Stimulated activated CD4-positive, alpha-beta T cell treated with anti-CD3 and anti-CD28 coated beads, Interleukin-4, amount 100 ng/mL, for 48 hours (primary cell): ENCODE measurements at places on chromosomes 16 and 17.

- DNase-seq = no peak
These were observed 119.9 kb downstream of the CMIP start for GRCh38 chr16:81564421-81564911.

DNA sequence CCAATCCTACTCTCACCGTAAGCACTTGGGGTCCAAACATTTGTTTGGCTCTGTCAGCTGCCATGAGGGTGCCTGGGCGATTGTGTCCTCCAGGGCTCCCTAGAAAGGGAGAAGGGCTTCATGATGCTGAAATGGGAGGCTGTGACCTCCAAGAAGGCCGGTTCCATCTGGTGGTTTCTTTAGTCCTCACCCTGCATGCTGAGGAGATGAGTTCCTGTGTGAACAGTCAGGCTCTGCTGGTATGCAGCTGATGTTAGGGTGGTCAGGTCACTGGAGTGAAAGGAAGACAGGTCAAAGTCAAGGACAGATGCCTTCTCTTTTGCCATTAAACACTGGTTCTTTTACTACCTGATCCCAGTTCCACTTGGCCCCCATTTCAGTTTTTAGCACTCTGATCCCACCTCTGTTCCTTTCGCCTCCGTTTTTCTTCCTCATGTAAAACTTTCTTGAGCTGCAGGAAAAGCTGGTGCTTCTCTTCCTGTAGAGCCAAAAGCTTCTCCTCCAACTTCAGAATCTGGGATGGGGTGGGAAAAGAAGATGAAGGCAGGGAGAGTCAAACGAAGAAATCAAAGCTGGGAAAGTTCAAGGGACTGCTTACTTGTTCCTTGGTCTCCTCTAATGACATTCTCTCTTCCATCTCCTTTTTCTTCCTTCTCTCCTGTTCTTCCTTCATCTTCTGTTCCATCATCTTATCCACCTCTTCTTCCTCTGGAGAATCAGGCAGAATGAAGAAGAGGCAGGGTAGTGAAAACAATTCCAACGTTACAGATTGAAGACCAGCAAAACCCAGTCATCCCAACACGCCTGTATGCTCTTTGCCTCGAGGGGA is 1.1 kb downstream of the GPS2 start:
- DNase-seq = no peak

DNA sequence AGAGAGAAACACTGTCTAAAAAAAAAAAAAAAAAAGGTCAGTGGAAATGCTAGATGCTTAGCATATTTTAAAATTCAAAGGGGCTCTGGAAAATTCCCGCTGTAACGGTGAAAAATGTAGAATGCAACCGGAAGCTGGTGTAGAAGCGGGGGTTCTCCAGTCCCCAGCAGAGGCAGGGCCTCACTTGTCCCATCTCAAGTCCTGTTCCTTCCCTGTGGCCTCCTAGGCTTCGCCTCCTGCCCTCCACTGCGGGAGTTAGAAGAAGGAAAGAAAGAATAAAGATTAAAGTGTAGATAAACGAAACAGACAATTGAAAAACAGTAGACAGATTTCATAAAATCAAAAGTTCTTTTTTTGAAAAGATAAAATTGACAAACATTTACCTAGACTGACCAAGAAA is 14.8 kb upstream of the ZNF287 start:
- no peak for DNase-seq

GRCh38 chr17:47720754-47721533 is 12.1 kb upstream of the TBX21 start:
- peak; percentile 88 for DNase-seq

GRCh38 chr17:80991645-80992076 is at the start of gene CHMP6:
Gene CHMP6, plus strand, starts transcription at chr17:80991841. Its CDS starts 78 bp downstream, at chr17:80991919.
- DNase-seq = peak; percentile 62

- no peak for DNase-seq
These were observed 113.8 kb downstream of the MSI2 start for GRCh38 chr17:57370037-57370581.

DNA sequence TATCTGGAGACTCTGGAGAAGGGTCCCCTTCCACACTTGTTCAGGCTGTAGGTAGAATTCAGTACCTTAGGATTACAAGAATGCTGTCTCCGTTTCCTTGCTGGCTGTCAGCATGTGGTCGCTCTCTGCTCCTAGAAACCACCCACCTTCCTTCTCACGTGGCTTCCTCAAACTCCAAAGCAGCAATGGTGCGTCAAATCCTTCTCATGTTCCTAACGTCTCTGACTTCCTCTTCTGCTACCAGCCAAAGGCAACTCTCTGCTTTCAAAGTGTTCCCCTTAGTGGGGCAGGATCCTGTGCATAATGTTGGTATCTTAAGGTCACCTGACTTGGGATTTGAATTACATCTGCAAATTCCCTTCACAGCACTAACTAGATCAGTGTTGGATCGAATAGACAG is 30.9 kb upstream of the DYNLRB2 start:
- no peak for DNase-seq

GRCh38 chr17:57102122-57102521 is 17.1 kb downstream of the AKAP1 start:
- DNase-seq = no peak

- DNase-seq = peak; percentile 10
These were observed 24.0 kb downstream of the SYCE1L start for GRCh38 chr16:77223184-77223583.

DNA sequence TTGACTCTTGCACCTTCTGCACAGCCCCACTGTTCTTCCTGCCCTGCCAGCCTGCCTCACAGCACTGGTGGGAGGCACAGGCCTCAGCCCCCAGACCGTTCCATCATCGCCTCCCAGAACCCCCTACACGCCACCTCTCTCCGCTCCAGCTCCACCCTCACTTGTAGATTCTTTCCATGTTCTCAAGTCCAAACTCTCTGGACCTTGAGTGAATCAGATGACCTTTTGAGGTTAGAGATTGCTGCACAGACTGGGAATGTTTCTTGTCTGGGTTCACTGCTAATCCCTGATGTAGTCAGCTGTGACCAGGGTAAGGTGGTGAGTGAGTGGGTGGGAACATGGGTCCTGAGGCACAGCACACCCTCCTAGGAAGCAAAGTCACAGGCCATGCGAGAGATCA is 272.4 kb downstream of the IRF8 start:
- no peak for DNase-seq

DNA sequence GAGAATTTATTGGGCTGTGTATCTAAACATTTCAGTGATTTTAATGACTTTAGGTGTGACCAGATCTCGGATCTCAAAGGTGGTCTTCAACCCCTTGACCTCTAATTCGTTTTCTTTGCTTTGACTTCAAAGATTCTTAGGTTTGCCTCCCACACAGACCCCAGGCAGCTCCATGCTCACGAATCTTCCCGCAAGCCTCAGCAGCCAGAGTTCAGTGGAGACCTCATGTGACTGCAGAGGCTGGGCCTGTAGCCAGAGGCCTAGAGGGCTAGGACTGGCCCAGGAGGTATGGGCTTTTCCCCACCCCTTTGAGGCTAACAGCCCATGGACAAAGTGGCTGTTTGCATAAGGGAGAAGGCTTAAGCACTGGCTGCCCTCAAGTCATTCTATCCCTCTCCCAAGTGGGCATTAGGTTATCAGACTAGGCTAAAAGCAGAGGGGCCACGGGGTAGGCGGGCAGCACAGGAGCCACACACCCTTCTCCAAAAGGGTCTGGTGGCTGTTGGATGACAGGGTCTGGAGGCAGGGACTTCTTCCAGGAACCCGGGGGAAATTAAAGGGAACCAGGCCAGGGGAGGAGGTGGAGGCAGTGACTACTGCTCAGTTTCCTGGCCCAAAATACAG is 3.0 kb downstream of the HIRIP3 start:
- DNase-seq = no peak

GRCh38 chr17:57899391-57899790 is 49.5 kb upstream of the MRPS23 start:
- DNase-seq = no peak

DNA sequence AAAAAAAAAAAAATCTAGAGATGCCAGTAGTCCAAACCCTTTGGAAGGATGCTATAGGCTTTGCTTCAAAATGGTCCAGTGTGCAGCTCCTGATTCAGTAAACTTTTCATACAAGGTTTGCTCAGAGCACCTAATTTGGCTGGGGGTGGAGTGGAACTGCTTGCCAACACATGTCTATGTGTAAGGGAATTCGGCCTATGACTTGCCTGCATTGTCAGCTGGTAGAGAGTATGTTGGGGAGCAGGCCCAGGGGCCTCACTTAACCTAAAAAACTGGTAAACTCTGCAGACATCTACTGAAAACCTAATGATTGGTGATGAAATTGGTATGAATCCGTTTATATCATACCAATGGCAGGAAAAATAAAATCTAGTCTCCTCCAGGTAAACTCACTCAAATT is 1.5 kb upstream of the MFSD6L start:
- DNase-seq = no peak

- peak; percentile 42 for DNase-seq
These were observed 13.6 kb downstream of the G6PC3 start for GRCh38 chr17:44084131-44084538.

- no peak for DNase-seq
These were observed 42.3 kb downstream of the TNRC6A start for GRCh38 chr16:24771779-24772157.

- DNase-seq = no peak
These were observed 490.5 kb upstream of the CDH5 start for GRCh38 chr16:65876056-65876408.

DNA sequence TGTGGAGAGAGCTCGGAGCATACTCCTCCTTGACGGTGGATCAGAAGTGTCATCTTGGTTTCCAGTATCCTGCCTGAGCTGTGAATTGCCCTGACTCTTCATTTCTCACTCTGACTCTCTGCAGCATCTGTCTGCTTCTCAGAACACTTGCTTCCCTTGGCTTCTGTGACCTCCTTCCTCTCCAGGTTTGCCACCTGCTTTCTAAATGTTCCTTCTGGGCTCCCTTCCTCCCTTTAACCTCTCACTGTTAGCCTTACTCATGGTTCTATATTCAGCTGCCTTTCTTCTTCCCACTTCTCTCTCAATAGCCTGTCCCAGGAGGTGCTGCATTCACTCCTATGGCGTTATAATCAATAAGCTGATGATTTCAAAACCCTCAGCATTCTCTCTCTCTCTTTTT is 11.2 kb upstream of the PRKAR1A start:
- DNase-seq = no peak

GRCh38 chr16:23848958-23849357 is 13.2 kb downstream of the PRKCB start:
- DNase-seq = no peak

DNA sequence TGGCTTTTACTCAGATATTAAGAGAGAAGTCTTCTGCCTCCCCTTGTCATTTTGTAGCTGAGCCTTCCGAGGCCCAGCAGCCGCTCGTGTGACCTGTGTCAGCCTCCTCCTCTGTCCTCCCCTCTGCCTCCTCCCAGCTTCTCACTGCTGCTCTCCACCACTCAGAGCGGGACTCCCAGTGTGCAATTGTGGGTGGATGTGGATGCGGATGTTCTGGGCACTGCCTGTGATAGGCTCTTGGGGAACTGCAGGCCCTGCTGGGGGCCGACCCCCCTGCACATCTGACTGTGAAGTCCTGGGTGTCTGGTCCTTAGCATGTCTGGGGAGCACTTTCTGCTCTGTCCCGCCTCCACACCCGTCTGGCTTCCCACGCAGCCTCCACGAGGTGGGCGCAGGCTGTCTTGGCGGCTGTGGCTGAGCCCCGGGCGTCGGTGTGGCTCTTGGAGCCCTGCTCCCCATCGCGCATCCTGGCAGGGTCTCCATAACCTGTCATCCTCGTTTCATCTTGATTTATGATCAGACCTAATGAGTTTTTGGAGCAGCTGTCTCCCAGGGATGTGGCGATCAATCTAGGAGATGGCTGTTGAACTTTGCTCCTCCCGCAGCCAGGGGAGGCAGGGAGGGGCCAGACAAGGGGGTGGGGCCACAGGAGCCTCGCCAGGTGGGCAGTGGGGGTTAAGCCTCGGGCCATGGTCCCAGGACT is 28.1 kb downstream of the GRIN2C start:
- no peak for DNase-seq

GRCh38 chr17:36136036-36136435 is 32.4 kb downstream of the CCL4 start:
- no peak for DNase-seq

- no peak for DNase-seq
These were observed 5.7 kb upstream of the HSD17B1 start for GRCh38 chr17:42547001-42547461.

DNA sequence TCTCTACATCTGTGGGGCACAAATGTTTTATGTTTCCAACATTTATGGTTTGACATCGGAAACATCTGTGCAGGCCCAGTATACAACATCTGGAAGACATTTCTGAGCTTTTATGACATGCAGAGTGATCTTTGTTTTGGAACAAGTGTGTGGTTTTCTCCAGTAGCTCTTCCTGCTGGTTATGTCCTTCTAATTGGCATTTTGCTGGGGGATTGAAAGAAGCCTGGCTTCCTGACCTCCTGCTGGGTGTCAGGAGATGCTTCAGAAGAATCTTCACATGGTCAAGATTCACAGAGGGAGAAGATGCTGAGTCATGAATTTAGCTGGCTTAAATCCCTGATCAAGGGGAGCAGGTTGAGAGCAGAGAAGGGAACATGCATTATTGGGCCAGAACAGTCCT is 279.5 kb upstream of the MYOCD start:
- DNase-seq = no peak

DNA sequence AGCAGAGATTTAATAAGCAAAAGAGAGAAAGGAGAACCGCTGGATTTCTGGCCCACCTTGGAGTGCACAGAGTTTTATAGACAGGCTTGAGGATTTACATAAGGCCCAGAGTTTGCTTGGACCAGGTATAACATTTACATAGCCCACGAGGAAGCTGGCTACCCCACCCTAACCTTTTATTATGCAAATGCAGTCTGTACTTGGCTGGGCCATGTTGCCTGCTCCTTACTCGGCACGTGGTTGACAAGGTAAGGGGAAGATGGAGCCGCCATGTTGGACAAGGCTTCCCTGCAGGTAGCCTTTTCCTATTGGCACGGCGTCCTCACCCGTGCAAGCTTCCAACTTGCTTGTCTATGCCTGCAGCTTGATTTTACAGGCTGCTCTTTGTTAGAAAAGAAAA is 35.2 kb upstream of the HS3ST3A1 start:
- no peak for DNase-seq

- DNase-seq = no peak
These were observed 9.2 kb downstream of the TBKBP1 start for GRCh38 chr17:47703191-47703591.

- no peak for DNase-seq
These were observed 562.8 kb upstream of the ZFHX3 start for GRCh38 chr16:73610605-73611156.

DNA sequence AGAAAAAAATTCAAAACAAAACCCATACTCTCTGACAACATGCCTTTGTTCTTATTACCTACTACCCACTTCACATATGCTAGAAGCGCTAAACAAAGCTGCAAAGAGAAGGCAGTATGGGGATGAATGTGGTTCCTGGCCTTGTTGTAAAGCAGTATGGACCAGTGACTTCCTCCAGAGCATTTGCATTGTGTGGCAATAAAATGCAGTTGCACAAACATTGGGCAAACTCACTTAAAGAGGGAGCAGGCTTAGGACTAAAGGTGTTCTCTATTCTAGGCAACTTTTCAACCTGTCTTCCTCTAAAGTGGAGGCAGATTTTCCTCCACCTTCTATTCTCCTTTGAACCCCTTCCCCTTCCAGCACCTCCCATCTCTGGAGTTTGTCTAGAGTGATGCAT is 17.1 kb downstream of the TMIGD1 start:
- no peak for DNase-seq

DNA sequence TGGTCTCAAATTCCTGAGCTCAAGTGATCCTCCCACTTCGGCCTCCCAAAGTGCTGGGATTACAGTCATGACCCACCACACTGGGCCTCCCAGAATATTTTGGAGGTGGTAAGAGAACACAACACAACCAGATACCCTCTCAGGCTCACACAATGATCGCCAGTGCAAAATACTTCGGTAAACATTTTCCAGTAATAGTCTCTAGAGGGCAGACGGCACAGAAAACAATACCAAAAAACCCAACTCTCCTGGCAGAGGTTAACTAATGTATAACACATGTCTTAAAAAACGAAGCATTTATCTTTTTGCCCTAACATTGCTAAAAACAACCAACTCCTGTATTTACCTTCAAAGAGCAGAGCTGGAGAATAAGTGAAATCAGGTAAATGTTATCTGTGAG is 10.5 kb downstream of the NUFIP2 start:
- DNase-seq = no peak
